ENCODE measurements at places on chromosomes 5 and 9. TPM values are rescaled to one million over a fixed set of nuclear protein-coding genes. Genes with fewer than 3 reads are reported as not detected.

Gene FPGS
- total RNA-seq = 49.1 TPM

Gene FAM153A
- not detected for total RNA-seq

Gene MLANA
- not detected for total RNA-seq

Gene TAF11L10
- not detected for total RNA-seq

Gene LCP2
- not detected for total RNA-seq

Gene KIF27
- 1.1 TPM for total RNA-seq

Gene TMEM167A
- 70.2 TPM for total RNA-seq

Gene ITGA2
- total RNA-seq = 15.7 TPM

Gene MARCOL
- not detected for total RNA-seq

Gene OR1J2
- not detected for total RNA-seq

Gene PTGDS
- total RNA-seq = 0.67 TPM

Gene CDX1
- total RNA-seq = not detected

Gene NMUR2
- 0.10 TPM for total RNA-seq

Gene HBEGF
- 6.6 TPM for total RNA-seq

Gene MED10
- 78.1 TPM for total RNA-seq

Gene CDH12
- total RNA-seq = not detected

Gene TMEM215
- total RNA-seq = not detected

Gene TUBB4B
- 782 TPM for total RNA-seq

Gene S100Z
- not detected for total RNA-seq

Gene DMRTA1
- total RNA-seq = 0.53 TPM

Gene PRRX2
- 10.9 TPM for total RNA-seq

Gene FOXD4
- total RNA-seq = 0.23 TPM

Gene WHRN
- 6.4 TPM for total RNA-seq

Gene PRDM9
- total RNA-seq = not detected

Gene TLX3
- total RNA-seq = not detected

Gene LPAR1
- total RNA-seq = 23.3 TPM

Gene KIAA1958
- total RNA-seq = 2.6 TPM

Gene CDO1
- not detected for total RNA-seq

Gene GRK6
- 23.1 TPM for total RNA-seq

Gene PAEP
- total RNA-seq = 0.27 TPM

Gene FYB1
- total RNA-seq = 9.0 TPM

Gene SEMA5A
- not detected for total RNA-seq

Gene FAM169A
- total RNA-seq = 7.0 TPM

Gene GHR
- total RNA-seq = 0.03 TPM

Gene SNX18
- 4.1 TPM for total RNA-seq

Gene CHD1
- total RNA-seq = 23.4 TPM

Gene WWC1
- 86.6 TPM for total RNA-seq

Gene IL7R
- 0.36 TPM for total RNA-seq

Gene PCDHB1
- not detected for total RNA-seq

Gene ELAVL2
- total RNA-seq = 0.05 TPM

Gene RHOBTB3
- total RNA-seq = 8.6 TPM

Gene PIP5K1B
- not detected for total RNA-seq

Gene CAVIN4
- total RNA-seq = 0.29 TPM

Data from A549 treated with Hydrocortisone at 1 μM for 4 hours (cell line).